ENCODE measurements at places on chromosomes 7 and 10.

DNA sequence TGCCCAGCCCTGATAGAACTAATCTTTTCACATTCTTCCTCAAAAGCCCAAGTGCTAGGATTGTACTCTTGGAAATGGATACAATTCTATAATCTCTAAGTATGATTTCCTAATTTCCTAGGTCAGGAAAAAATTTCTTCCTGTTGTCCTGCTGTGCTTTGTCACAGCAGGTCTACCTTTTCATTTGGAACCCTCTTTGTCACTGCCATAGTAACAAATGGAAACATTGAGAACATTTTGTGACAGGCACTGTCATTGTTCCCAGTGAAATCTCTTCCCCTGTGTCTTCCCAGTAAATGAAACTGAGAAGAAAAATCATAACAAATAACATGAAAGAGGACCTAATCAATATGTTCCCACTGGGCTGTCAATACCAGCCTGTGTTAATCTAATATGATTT, 150.9 kb upstream of the KAT6B start:
- no peak for DNase-seq

- DNase-seq: no peak
These were observed 111.3 kb downstream of the SNX13 start for GRCh38 chr7:17829001-17829400.

- DNase-seq: no peak
These were observed 29.0 kb downstream of the DIP2C start for GRCh38 chr10:660413-660969.

- DNase-seq: no peak
These were observed 1249.1 kb downstream of the TYW1 start for GRCh38 chr7:68245688-68246087.

GRCh38 chr7:77548206-77548605, 11.1 kb downstream of the PTPN12 start:
- no peak for DNase-seq

DNA sequence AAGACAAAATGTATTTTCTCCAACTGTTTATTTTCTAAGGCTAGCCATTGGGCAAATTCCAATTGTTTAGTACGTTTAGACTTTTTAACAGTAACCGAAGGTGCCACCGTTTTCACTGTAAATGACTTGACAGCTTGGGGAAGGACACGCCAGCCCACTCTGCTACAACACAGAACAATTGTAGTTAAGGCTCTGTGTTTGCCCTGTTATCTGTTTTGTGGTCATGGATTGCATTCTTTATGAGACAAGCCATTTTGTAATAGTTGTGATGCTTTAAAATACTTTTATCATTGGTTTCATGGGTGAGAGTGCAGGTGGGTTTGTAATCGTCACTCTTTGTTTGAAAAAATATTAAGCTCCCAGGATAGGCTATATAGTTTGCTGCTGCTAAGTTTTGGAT, 6.6 kb upstream of the PITRM1 start:
- DNase-seq: no peak

GRCh38 chr7:55548295-55548731, 24.0 kb downstream of the VOPP1 start:
- no peak for DNase-seq

DNA sequence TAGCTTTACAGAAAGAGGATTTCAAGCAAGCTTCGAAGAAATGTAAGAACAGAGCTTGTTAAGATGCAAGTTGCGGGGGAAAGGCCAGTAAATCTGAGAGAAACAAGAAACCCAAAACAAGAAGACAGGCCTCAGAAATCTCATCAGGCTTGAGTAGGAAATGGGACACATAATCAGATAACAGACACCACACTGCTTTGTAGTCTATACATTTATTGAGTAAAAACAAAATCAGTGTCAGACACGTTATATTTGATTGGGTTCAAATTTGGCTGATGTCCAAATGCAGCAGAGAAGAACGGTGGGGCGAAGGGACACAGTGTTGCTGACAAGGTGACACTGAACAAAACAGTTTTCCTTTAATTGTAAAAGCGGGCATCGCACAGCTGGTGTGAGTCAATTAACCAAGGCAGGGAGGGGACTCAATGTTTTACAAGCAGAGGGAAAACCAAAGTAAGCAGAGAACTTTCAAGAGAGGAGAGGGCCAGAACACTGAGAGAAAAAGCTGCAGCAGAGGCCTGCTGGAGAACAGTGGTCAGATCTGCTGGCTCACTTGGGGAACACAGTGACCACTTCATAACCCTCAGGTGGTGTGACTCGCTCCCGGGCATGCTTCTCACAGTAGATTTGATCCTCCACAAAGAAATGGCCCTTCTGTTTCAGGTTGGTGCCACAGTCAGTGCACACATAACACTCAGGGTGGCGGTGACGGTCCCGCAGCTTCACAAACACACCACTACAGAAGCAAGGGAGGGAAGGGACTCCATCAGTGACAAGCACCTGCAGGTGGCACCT, 43.5 kb downstream of the ACSM6 start:
- DNase-seq: no peak

DNA sequence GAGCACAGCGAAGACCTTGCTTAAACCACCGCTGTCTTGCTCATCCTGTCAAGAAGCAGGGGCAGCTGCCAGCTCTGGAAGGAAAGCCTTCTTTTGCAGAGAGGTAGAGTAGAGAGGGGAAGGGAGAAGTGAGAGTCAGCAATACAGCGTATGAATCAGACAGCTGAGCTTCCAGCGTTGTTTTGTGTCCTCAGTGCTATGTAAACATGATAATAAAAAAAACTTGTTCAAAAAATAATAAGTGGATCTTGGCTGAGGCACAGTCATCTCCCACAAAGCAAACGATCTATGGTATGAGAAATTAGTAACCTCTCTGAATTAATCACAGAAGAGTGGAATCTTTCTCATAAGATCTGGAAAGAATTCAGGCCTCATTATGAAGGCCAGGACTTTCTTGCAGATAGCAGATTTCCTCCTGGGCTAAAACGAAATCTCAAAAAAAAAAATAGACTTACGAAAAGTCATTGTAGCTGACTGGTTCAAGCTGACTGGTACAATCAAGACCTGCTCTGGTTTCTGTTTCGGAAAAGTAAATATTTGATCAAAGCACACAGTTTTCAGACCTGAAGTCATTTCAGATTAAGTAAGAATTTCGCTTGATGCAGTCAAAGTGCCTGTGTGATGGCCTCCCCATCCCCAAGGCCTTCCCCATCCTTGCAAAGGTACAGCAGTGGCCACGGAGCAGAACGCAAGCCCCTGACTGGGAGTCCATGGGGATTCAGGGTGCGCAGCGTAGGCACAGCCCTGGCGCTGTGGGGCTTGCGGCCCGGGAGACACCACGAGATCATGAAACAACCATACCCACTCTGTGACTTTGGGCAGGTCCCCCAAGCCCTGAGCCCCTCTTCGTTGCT, 29.4 kb downstream of the CHST15 start:
- DNase-seq: no peak

GRCh38 chr10:69051303-69051702, 36.6 kb upstream of the SRGN start:
- no peak for DNase-seq

- DNase-seq: no peak
These were observed 6.4 kb downstream of the CLDN12 start for GRCh38 chr7:90409667-90410066.

- DNase-seq: no peak
These were observed 21.8 kb downstream of the PWWP2B start for GRCh38 chr10:132418527-132419416.

- DNase-seq: no peak
These were observed 234.2 kb upstream of the LRRN3 start for GRCh38 chr7:110856704-110857103.

GRCh38 chr10:105356626-105357025, 715.5 kb downstream of the SORCS3 start:
- DNase-seq: no peak

DNA sequence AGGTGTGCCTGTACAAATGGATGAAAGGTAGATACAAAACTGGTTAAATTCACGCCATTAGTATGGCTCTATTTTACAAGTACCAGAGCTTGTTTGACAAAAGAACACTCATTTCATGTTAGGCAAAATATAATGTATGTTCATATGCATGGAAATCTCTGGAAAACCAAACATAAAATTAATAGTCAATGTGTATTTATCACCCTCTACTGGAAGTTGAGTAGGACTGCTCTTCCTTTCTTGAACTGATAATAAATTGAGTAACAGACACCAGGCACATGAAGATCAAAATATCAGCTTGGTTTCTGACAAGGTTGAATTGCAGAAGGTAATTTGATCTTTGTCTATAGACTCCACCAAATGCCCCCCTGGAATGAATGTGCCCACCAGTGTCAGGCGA, 19.8 kb upstream of the AKR1B1 start:
- no peak for DNase-seq

DNA sequence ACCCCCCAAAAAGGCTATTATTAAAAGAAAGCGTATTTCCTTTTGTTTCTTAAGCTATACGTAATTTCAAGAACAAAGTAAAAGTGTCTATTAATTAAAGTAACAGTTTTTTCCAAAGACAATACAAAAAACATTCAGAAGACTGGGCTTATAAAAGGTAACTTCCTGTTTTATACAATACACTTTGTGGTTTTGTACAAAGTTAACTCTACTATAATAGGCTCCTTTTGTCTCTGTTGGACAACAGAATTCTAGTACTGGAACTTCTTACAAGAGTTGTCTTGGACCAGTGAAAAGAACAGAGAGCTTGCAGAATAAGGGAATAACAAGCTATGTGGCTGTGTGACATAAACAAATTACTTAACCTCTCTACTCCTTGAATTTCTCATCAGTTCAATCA, 21.5 kb downstream of the SFMBT2 start:
- no peak for DNase-seq

- no peak for DNase-seq
These were observed 65.7 kb downstream of the AOAH start for GRCh38 chr7:36658335-36659171.

Data from activated CD8-positive, alpha-beta memory T cell treated with anti-CD3 and anti-CD28 coated beads for 1 hour (primary cell).